ENCODE measurements at places on chromosomes 1 and 21.

DNA sequence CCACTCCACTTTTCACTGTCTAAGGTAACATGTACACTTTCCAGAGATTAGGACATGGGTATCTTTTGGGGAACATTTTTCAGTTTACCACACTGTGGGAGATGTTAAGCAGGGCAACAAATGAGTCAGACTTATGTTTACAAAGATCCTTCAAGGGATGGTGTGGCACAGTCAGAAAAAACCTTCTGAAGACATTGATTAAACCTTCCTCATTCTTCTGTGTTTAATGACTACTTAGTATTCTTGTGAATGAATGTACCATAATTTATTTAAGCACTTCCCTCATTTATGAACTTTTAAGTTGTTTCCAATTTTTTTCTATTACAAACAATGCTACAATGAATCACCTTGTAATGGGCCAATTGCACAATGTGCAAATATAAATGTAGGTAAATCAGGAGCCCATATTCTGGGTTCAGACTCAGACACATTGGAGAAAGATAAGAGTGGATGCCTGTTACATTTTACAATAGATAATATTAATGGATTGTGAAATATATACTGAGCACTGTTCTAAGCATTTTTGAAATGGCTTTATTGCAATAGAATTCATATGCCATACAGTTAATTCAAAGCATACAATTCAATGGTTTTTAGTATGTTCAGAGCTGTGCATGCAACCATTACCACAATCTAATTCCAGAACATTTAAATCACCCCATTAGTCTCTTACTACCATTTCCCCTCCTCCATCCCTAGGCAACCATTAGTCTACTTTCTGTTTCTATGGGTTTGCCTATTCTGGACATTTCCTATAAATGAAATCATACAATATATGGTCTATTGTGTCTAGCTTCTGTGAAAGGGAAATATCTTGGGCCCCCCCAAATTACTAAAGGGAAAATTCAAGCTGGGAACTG, 1.9 kb upstream of the SFT2D2 start:
- no peak for DNase-seq

DNA sequence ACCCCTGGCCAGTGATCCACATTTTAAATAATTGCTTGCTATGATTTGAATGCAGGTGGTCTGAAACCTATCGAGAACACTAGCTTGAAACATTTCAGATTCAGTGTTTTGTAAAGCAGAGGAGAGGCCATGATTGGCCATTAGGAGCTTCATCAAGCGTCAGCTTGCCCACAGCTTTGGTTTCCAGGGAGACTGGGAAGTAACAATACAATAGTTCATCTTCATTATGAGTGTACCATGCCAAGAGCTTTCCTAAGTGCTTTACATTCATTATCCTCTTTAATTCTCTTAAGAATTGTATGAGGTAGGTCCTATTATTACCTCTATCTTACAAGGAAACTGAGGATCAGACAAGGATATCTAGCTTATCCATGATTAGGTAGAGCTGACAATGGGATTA, 27.7 kb upstream of the ATP5PO start:
- no peak for DNase-seq

- no peak for DNase-seq
Measured at GRCh38 chr1:207603777-207604176, 41.2 kb upstream of the CR1L start.

- no peak for DNase-seq
Measured at GRCh38 chr21:35203093-35203977, 154.2 kb upstream of the RUNX1 start.

- peak; percentile 66 for DNase-seq
Measured at GRCh38 chr21:17387030-17387617, 125.7 kb upstream of the CXADR start.

DNA sequence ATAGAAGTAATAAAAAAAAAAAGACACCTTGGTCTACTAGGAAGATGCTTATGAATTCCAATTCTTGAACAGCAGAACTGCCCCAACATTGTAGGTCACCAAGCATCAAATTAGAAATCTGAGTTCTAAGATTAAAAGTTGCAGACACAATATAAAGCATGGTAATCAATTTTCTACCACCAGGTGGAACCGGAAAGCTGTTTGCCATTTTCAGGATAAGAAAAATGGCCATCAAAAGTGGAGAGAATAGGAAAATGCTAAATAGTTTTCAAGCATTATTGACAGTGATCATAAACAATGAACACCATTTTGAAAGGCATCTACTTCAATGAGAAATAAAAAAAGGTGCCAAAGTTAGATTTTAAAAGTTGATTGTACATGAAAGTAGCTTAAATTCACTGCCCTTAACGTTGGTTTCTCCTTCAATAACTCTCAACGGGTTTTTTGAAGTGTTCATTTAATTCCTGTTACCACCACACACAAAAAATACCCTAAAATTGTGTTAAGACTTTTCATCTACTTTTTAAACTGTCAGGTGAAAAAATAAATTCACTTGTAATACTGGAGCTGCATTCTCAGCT, 252.9 kb downstream of the KCNT2 start:
- no peak for DNase-seq

DNA sequence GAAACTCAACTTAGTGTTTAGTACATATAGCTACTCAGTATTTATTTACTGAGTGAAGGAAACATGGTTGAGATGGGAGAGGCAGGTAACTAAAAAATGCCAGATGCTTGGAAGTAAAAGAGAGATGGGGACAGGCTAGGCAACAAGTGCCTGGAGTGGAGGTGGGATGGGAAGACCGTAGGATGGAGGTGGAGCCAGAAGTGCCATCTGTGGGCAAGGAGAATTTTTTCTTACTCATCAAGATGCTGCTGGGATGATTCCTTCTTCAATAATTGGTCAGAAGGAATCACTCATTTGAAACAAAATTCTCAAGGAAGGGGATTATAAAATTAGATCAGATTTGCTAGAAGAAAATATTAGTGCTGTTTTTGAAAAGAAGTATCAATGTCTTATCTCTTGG, 72.9 kb downstream of the IFI44 start:
- no peak for DNase-seq

DNA sequence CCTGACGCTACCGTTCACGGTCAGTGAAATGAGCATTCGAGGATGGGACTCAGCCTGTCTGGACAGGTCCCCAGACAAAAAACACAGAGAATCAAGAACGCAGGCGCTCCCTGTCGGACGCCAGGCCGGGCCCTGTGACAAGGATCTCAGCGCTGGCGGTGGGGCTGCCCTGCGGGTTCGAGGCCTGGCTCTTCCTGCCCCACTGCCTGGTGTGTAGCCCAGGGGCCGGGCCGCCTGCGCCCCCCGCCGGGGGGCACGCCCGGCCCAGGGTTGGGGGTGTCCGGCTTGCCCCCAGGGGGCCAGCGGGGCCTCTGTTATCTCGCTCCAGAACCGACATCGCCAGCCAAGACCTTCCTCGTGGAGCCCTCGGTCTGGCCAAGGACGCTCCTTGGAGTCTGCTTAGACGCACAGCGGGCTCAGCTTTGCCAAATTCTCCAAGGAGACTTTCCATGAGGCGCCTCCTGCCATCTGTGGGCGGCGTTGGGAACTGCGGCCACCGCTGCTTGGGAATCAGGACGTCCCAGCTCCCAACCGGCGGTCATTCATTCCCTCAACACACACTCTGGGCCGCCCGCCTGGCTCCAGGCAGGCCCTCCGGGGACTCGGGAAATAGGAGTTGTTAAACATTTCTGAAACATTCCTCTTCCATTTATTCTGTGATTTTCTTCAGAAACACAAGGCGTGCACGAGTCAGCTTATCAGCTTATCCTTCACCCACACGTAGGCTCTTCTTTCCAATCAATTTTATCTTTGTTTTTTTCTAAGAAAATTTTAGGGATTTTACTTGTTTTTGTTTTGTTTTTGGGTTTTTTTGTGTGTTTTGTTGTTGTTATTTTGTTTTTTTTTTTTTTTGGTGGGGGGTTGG, 11.3 kb upstream of the RIPK4 start:
- DNase-seq: peak; percentile 59

GRCh38 chr1:59215766-59216291, 81.1 kb upstream of the FGGY start:
- DNase-seq: no peak

DNA sequence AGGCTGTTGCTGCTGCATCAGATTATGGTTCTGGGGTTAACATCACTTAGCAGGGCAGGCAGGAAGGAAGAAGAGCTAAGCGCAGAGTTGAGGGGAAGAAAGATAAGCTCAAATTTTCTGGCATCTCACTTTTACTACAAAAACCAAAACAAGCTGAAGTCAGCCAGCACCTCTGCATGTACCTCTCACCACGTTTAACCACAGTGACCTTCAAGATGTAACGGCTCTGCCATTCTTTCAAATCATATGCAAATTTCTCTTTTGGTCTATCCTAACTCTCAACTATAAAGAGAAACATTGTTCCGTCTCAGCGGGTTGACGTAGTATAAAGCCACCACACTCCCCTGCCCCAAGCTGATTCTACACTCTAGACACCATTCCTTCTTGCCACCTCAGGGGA, 154.4 kb downstream of the OMA1 start:
- no peak for DNase-seq

- no peak for DNase-seq
Measured at GRCh38 chr1:50342525-50342924, 80.7 kb downstream of the DMRTA2 start.

GRCh38 chr21:44761747-44762208, 39.8 kb downstream of the UBE2G2 start:
- DNase-seq: no peak

GRCh38 chr1:42776502-42776901, 8.3 kb upstream of the TMEM269 start:
- no peak for DNase-seq

DNA sequence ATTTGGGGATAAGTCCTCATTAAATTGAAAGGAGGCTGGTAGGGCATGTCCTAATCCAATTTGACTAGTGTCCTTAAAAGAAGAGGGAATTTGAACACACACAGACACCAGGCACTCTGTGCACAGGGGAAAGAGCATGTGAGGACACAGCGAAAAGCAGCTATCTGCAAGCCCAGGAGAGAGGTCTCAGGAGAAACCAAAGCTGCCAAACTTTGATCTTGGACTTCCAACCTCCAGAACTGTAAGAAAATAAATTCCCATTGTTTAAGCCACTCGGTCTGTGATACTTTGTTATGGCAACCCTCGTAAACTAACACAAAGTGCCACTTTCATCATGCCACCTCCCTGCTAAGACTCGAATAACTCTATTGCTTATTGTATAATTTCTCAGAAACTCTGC, 13.8 kb downstream of the PLA2G4A start:
- no peak for DNase-seq

- DNase-seq: no peak
Measured at GRCh38 chr1:243921111-243921510, 71.1 kb upstream of the AKT3 start.

DNA sequence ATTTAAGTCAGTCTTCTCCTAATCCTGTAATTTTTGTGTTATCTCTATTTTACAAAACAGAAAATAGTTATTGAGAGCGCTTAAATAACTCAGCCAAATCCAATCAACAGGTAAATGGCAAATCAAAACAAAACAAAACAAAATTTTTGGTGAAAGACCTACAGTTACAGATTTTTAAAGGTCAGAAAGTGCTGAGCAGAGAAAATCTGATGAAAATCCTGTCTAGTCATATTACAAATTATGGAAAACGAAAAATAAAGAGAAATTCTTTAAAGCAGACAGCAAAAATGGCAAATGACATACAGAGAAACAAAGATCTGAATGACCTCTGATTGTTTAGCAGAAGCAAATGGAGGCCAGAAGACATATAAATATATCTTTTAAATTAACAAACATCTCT, 482.4 kb downstream of the PCP4 start:
- DNase-seq: no peak

DNA sequence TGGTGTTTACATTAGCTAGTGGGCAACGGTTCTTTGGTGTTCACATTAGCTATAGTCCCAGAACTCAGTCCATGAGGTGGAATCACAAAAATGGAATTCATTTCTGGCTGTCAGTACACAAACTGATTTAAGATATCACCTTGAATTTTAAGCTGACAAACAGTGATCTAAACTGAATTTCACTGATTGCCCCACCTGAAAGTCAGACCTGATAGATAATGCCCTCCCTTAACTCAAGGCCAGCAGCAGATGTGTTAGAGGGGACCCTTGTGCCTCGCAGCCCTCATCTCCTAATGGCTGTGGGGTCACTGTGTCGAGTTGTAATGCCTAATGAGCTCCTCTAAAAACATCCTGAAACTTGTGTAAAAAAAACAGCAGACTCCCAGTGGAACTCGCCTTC, 8.6 kb downstream of the ARF1 start:
- no peak for DNase-seq

- peak; percentile 71 for DNase-seq
Measured at GRCh38 chr1:155176544-155177071, 3.0 kb downstream of the TRIM46 start.

DNA sequence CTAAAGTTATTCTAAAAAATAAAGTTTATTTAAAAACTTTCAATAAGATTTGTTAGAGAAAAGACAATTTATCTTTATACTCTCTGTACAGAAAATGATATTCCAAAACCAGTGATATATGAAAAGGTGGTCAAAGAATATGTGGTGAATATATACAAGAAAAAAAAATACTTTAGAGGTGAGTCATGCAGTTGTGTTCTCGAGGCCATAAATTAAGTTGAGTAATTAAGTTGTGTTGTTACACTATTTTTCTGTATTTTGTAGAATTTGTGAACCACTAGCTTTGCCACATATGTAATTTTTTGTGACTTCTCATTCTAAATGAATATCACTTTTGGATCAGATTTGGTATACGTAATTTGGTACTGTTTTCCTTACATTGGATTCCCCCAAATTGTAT, 23.6 kb upstream of the DUSP10 start:
- DNase-seq: no peak

GRCh38 chr1:182329471-182329870, 62.1 kb downstream of the GLUL start:
- DNase-seq: no peak

DNA sequence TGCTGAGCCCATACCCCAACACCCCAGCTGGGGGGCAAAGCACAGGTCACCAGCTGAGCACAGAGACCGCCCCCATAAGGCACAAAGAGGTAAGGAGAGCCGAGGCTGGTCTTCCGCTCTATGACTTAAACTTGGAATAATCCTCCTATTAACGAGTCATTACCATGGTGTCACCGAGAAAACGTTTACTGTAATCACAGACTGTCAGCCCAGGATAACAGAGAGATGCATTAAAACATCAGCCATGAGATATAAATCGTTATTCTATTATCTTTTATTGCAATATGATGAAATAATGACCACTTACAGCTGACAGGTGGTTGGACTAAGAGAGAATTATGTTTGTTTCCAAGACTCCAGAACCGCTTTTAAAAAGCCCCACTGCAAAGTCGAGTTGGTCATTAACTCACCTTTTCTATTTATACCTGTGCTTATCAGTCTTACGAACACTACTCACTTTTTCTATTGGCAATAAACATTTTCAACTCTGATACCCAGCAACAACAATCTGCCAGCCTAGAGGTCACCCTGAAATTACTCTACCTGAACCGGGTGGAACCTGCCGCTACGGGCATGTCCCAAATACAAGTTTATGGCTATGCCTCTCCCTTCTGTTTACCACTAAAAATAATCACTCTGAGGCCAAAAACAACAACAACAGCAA, 21.5 kb downstream of the NPHP4 start:
- no peak for DNase-seq

- no peak for DNase-seq
Measured at GRCh38 chr21:42537106-42537742, 23.6 kb downstream of the SLC37A1 start.

GRCh38 chr1:119713039-119713748, 1.5 kb downstream of the PHGDH start:
- peak; percentile 54 for DNase-seq
